ENCODE measurements at places on chromosomes 2 and 18. TPM values are rescaled to one million over a fixed set of nuclear protein-coding genes. Genes with fewer than 3 reads are reported as not detected.

The MAP3K20 gene
- polyA plus RNA-seq: 24.3 TPM

The SULT1C4 gene
- polyA plus RNA-seq: 58.4 TPM

The ALLC gene
- not detected for polyA plus RNA-seq

The DCC gene
- polyA plus RNA-seq: 10.4 TPM

The CTNNA2 gene
- polyA plus RNA-seq: 3.8 TPM

The DGKD gene
- 36.2 TPM for polyA plus RNA-seq

The TMEM200C gene
- polyA plus RNA-seq: 1.1 TPM

The MOGAT1 gene
- not detected for polyA plus RNA-seq

The AFF3 gene
- 23.4 TPM for polyA plus RNA-seq

The TRIB2 gene
- polyA plus RNA-seq: 194 TPM

The RGPD4 gene
- polyA plus RNA-seq: 0.06 TPM

The CCDC138 gene
- 14.3 TPM for polyA plus RNA-seq

DNA sequence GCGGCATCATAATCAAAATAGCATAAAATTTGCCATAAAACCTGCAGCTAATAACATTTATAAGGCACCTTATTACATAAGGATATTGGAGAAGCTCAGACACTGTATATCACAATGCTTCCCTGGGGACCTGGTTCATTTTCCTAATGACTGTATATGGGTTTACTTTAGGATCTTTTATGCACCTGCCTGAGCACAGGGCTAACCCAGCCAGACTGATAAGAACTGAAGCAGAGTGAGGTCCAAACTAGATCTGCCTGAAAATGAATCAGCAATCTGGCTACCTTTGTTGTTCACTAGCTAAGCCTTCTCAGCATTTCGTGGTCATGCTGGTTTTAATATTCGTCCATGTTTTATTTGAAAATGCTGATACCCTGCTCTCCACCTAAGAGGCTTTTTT, 1922.3 kb upstream of the CELF4 start:
- DNase-seq: no peak

GRCh38 chr2:175630280-175631244, 371.5 kb downstream of the LNPK start:
- DNase-seq: no peak

DNA sequence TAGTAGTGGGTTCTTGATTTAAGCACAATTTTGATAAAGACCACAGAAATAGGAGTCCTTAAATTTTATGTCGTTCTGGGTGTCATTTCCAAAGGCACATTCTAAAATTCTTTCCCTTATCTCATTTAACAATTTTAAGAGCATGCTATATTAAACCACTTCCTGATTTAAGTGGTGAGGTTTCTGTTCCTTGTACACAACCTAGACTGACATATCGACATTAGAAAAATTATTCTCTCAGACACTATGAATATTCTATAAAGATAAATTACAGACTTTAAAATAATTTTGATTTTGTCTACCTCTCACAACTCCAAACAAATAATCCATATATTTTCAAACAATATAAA, 923.8 kb downstream of the LRP1B start:
- DNase-seq: no peak

- no peak for DNase-seq
Observed at GRCh38 chr2:120780402-120780801, 44.7 kb downstream of the GLI2 start.

GRCh38 chr2:69122271-69122670, 109.3 kb downstream of the ANTXR1 start:
- no peak for DNase-seq

DNA sequence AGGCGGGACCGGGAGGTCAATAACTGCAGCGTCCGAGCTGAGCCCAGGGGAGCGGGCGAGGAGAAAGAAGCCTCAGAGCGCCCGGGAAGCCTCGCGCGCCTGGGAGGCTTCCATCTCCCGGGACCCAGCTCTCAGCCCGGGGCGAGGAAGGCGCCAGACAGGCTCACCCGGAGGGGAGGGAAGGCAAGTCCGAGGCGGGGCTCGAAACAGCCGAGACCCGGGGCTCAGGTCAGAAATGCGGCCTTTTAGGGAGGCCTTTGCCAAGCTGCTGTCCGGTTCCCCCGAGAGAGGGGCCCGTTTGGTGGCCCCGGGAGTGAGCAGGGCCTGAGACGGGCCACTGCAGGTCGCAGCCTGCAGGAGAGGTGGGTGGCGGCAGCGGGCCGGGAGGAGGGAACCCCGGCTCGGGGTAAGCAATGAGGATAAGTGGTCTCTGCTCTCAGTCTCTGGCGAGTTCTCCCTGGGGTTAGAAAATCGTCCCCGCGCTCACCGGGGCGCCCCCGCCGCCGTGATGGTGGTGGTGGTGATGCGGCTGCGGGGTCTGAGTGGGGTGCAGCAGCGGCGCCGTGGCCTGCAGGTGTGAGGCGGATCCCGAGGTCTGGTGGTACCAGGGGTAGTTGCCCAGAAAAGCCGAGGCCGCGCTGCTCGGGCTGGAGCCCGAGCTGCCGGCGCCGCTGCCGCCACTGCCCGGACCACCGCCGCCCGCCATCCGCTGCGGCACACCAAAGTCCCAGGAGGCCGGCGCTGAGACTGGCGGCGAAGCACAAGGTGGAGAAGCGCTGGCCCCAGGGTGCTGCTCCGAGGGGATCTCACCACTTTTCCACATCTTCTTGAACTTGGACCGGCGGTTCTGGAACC, 2.4 kb downstream of the DLX2 start:
- peak; percentile 6 for DNase-seq

GRCh38 chr18:43130716-43131260, 15.3 kb upstream of the RIT2 start:
- no peak for DNase-seq

DNA sequence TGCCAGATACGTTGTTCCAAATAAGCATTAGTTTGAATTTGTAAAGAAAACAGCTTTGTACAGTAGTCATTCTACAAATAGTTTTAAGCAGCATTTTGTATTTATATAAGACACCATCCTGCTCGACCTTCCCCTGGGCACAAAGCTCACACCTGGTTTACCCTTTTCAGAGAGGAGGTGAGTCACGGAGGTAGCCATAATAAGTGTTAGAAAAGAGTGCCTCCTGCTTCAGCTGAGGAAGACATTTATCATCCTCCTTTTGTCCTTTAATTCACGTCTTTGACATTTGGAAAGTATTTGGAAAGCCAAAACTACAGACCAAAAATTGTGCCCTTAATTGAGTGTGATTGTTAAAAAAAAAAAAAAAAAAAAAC, 6.8 kb downstream of the RAB12 start:
- DNase-seq: no peak

DNA sequence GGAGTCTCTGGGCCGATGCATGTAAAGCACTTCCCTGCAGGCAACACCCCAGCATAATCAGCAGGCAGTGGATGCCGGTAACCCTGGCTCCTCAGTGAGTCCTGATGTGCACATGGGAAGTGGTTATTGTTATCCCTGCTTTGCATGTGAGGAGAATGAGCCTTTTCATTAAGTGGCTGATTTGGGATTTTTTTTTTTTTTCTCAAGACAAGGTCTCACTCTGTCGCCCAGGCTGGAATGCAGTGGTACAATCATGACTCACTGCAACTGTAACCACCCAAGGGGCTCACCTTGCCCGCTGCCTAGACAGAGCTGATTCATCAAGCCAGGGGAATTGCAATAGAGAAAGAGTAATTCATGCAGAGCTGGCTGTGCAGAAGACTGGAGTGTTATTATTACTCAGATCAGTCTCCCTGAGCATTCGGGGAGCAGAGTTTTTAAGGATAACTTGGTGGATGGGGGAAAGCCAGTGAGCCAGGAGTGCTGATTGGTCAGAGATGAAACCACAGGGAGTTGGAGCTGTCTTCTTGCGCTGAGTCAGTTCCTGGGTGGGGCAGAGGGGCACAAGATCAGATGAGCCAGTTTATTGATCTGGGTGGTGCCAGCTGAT, 95.4 kb downstream of the SOCS6 start:
- DNase-seq: no peak

DNA sequence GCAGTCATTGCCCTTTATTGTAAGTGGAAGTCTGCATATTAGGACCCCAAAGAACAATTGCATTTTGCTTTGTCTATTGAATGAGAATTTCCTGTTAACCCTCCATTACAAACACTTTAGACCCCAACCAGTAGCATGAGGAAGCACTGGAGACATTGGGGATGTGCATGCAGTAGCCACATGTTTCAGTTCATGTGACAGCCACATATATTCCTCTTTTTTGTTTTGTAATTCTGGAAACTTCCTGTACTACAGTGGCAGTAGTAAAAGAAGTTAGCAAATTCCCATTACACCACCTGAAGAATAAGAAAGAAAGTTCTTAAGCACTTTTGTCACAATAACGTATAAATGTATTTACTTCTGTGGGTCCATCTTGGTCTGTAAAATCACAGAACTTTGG, 281.1 kb upstream of the SLC14A2 start:
- DNase-seq: no peak

DNA sequence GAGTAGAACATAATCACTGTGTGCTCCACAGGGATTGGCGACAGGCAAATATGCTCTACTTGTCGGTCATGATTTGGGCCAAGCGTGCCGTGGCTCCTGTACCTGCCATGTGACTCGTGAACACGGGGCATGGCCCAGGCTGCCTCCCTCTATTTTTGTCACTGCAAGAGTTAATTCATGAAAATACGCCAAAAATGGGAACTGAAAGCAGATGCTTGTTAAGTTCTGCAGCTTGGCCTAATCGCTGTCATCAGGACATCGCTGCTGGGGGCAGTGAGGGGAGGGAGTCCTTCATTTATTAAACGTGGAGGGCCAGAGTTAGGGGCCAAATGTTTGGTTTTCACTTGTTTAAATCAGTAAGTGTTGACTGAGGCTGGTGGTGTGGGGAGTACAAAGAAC, 177.8 kb downstream of the BCL2 start:
- DNase-seq: no peak

- DNase-seq: no peak
Observed at GRCh38 chr2:122737429-122738077, 982.1 kb downstream of the TSN start.

DNA sequence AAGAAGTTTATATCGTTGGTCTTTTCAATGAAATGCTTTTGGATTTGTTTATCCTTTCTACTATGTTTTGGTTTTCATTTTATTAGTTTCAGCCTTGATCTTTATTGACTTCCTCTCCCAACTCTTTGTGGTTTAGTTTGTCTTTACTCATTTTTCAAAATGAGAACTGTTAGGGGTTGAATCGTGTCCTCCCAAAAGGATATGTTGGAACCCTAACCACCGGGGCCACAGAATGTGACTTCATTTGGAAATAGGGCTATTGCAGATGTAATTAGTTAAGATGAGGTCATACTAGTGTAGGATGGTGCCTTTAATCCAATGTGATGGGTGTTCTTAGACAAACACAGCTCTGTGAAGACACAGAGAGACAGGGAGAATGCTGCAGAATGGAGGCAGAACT, 60.4 kb upstream of the IL1R2 start:
- DNase-seq: no peak

DNA sequence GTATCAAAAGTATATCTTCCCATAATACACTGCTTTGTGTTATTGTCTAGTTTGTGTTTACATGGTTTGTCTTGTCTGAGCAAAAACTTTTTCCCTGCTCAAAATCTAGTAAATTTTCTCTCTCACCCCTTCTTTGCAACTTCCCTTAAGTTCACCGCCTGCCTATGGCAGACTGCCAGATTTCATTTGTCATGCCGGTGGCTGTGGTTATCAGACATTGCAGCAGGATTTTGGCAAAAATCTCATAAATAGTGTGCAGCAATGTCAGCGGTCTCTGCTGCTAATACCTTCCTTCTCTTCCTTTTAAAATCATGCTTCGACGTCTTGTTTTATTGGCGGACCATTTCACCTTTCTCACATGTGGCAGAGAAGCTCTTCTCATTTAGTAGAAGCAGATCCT, 45.6 kb upstream of the TMEM178A start:
- no peak for DNase-seq

GRCh38 chr2:210899131-210899530, 342.7 kb downstream of the CPS1 start:
- DNase-seq: no peak

DNA sequence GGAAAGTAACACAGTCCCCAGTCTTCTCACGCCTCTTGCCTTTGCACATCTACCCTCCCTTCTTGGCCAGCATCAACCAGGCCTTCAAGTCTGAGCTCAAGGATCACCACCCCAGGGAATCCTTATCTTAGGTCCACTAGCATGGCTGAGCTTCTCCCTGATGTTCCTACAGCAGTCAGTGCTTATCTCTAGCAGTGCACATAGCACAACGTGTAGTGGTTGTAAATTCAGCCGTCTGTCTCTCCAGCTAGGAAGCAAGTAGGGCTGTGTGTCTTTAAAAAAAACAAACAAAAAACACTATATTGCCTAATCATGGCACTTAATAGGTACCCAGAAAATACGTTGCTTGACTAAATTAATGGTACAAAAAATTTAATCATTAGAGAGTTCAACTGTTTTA, 29.2 kb downstream of the KCNG3 start:
- DNase-seq: no peak

- DNase-seq: no peak
Observed at GRCh38 chr2:28470759-28471158, 25.1 kb upstream of the PLB1 start.

- no peak for DNase-seq
Observed at GRCh38 chr18:38116716-38117115, 551.1 kb upstream of the CELF4 start.

- no peak for DNase-seq
Observed at GRCh38 chr2:143429932-143430679, 300.9 kb downstream of the ARHGAP15 start.

- DNase-seq: no peak
Observed at GRCh38 chr2:241389697-241390096, 33.6 kb downstream of the FARP2 start.

DNA sequence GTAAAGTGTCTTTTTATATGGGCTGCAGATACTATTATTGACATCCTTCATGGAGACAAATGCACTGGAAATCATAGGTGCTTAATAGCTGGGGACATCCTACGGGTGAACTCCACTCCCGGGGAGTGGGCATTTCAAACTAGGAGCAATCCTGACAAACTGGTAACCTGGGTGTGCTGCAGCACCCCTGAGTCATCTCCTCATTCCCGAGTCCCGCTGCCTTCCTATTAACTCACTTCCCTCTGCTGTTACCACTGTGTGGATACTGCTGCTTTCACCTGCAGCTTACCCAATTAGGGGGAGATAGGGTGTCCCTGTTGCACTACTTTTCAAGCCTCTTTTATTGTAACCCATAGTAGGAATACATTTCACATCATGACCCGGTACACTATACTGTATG, 134.2 kb downstream of the RAPGEF4 start:
- no peak for DNase-seq

GRCh38 chr2:42086500-42086953, 38.7 kb downstream of the PKDCC start:
- no peak for DNase-seq

- DNase-seq: no peak
Observed at GRCh38 chr18:50163505-50163904, 31.4 kb downstream of the MYO5B start.

- DNase-seq: no peak
Observed at GRCh38 chr2:33616873-33617272, 17.8 kb upstream of the FAM98A start.

GRCh38 chr18:72436401-72436800, 107.7 kb downstream of the CBLN2 start:
- no peak for DNase-seq

GRCh38 chr2:202858601-202859000, 13.0 kb downstream of the ICA1L start:
- no peak for DNase-seq
